Fibroblast of the aortic adventitia (primary cell): ENCODE measurements at places on chromosomes 13 and 19. TPM values are rescaled to one million over a fixed set of nuclear protein-coding genes. Genes with fewer than 3 reads are reported as not detected.

Gene PRDX2
- total RNA-seq: 66.7 and 163 TPM in 2 replicates

Gene C1QTNF9
- not detected in 2 replicates for total RNA-seq

Gene SHANK1
- 2.6 and 4.2 TPM in 2 replicates for total RNA-seq

Gene CLEC17A
- 0.09 TPM in 1 of 2 replicates, not detected in the other for total RNA-seq

Gene LENG9
- total RNA-seq: 3.7 and 4.9 TPM in 2 replicates

Gene TMEM59L
- total RNA-seq: 1.2 and 2.2 TPM in 2 replicates

Gene ZNF627
- 11.7 and 17.3 TPM in 2 replicates for total RNA-seq

Gene WIZ
- total RNA-seq: 5.7 and 13.4 TPM in 2 replicates

Gene ZNF440
- total RNA-seq: 6.6 and 12.7 TPM in 2 replicates

Gene SIGLECL1
- not detected in 2 replicates for total RNA-seq

Gene ADM5
- total RNA-seq: 0.33 and 0.63 TPM in 2 replicates

Gene TMEM221
- total RNA-seq: not detected in 2 replicates

Gene KANK3
- 0.09 and 0.16 TPM in 2 replicates for total RNA-seq

Gene PABPC3
- total RNA-seq: 0.08 and 0.09 TPM in 2 replicates

Gene ADAT3
- 2.6 and 4.2 TPM in 2 replicates for total RNA-seq

Gene GNG8
- total RNA-seq: not detected in 2 replicates

Gene FFAR1
- total RNA-seq: not detected in 2 replicates

Gene IGFL1
- not detected in 2 replicates for total RNA-seq

Gene IL12RB1
- not detected in 2 replicates for total RNA-seq

Gene BCL3
- 3.8 and 13.4 TPM in 2 replicates for total RNA-seq

Gene FXYD1
- total RNA-seq: 2.5 and 6.5 TPM in 2 replicates

Gene APC2
- total RNA-seq: 0.27 and 0.57 TPM in 2 replicates

Gene TPTE2
- total RNA-seq: not detected in 2 replicates

Gene SHISA7
- total RNA-seq: not detected in 2 replicates

Gene ZNF223
- total RNA-seq: 6.5 and 34.9 TPM in 2 replicates

Gene UBE2L5
- under 0.01 TPM in 1 of 2 replicates, not detected in the other for total RNA-seq

Gene RAP2A
- 18.3 and 29.0 TPM in 2 replicates for total RNA-seq

Gene NLRP9
- total RNA-seq: not detected in 2 replicates

Gene RFPL4A
- not detected in 2 replicates for total RNA-seq

Gene ZNF415
- total RNA-seq: 2.3 and 4.1 TPM in 2 replicates

Gene TNNT1
- total RNA-seq: 1.1 and 4.3 TPM in 2 replicates

Gene IGFL4
- total RNA-seq: 0.27 and 0.74 TPM in 2 replicates

Gene FOSB
- 0.33 and 0.81 TPM in 2 replicates for total RNA-seq

Gene LRRC4B
- not detected in 2 replicates for total RNA-seq

Gene ZNF493
- total RNA-seq: 10.8 and 19.1 TPM in 2 replicates

Gene NXNL1
- total RNA-seq: not detected in 2 replicates

Gene MAMSTR
- 2.5 and 8.0 TPM in 2 replicates for total RNA-seq

Gene ZNF790
- 7.4 and 13.2 TPM in 2 replicates for total RNA-seq

Gene ZNF559
- total RNA-seq: 18.0 and 113 TPM in 2 replicates

Gene MAP4K1
- 0.57 TPM in 1 of 2 replicates, not detected in the other for total RNA-seq

Gene EHD2
- total RNA-seq: 70.4 and 110 TPM in 2 replicates

Gene COMMD6
- 59.2 and 126 TPM in 2 replicates for total RNA-seq

Gene KCNN4
- 1.2 and 39.9 TPM in 2 replicates for total RNA-seq

Gene HNRNPL
- total RNA-seq: 122 and 254 TPM in 2 replicates
